ENCODE measurements at places on chromosomes 12 and 14.

DNA sequence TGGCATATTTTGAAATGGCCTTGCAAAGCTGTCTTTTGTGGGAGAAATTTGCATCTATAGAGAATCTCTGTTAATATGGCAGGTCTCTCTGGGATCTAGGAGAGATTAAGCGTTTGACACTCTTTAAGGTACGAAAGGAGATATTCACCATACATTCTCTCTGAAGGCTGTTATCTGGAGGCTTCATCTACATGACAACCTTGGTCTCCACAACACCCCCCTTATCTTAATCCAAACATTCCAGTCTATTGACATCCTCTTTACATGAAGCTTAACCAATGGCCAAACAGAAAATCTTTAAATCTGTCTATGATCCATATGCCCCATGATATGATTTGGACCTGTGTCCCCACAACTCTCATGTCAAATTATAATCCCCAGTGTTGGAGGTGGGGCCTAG lies 137.4 kb downstream of the DERA start:
- no peak for DNase-seq

DNA sequence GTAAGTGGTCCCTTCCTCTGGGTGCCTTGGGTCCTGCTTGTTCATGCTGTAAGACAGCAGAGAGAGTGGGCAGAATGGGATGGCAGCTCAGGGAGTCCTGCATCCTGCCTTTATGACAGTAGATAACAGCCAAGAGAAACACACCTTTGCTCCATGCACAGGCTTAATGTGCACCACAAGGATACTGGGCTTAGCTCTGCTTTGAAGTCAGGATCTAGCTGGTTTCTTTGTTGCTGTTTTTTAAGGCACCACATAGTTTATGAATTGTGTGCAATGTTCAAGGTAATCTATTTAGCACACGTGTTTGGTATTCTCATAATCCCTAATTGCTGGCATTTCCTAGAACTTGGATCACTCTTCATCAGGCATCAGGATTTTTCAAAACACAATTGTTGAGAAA lies 239.5 kb upstream of the DCN start:
- DNase-seq, result no peak

GRCh38 chr12:2693244-2693860 lies 101.4 kb upstream of the FKBP4 start:
- DNase-seq, result no peak

- no peak for DNase-seq
Measured at GRCh38 chr12:132561427-132562156, 48.8 kb downstream of the LRCOL1 start.

- DNase-seq, result no peak
Measured at GRCh38 chr14:102675396-102675795, 82.9 kb downstream of the RCOR1 start.

GRCh38 chr14:73324533-73324932 lies 87.2 kb downstream of the PAPLN start:
- DNase-seq, result no peak

DNA sequence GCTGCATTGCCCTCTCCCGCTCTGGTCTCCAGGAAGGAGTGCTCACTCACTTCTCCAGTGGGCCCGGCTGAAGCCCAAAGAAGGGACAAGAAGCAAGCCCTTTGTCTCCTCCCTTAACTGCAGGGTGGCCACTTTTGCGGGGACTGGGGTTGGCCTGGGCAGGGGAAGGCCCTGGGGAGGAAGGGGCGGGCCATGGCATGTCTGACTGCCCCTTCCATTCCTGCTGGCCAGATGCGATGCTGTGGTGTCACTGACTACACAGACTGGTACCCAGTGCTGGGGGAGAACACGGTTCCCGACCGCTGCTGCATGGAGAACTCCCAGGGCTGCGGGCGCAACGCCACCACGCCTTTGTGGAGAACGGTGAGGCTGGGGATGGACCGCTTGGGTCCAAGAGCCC lies 203.8 kb downstream of the TSPAN9 start:
- no peak for DNase-seq

- no peak for DNase-seq
Measured at GRCh38 chr12:104063712-104064030, 660 bp upstream of the HCFC2 start.

DNA sequence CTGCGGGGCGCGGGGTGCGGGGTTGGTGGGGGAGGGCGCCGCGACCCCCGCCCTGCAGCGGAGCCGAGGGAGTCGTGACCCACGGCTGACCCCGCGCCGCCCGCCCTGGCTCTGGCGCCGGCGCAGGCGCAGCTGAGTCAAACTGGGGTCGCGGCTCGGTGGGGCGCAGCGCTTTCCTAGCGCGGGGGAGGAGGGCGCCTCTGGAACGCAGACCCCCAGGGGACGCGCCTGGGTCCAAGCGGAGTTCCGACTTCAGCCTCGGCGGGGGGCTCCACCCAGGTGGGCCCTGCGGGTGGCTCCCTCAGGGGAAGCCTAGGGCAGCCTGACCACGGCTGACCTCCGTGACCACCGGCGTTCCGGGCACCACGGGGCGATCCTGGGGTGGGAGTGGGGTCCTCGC lies 467 bp upstream of the ANHX start:
- DNase-seq, result no peak
